ENCODE measurements at places on chromosomes 2 and 18.
A peak's percentile ranks its signal among the peaks of the same experiment; 100 is the strongest.

DNA sequence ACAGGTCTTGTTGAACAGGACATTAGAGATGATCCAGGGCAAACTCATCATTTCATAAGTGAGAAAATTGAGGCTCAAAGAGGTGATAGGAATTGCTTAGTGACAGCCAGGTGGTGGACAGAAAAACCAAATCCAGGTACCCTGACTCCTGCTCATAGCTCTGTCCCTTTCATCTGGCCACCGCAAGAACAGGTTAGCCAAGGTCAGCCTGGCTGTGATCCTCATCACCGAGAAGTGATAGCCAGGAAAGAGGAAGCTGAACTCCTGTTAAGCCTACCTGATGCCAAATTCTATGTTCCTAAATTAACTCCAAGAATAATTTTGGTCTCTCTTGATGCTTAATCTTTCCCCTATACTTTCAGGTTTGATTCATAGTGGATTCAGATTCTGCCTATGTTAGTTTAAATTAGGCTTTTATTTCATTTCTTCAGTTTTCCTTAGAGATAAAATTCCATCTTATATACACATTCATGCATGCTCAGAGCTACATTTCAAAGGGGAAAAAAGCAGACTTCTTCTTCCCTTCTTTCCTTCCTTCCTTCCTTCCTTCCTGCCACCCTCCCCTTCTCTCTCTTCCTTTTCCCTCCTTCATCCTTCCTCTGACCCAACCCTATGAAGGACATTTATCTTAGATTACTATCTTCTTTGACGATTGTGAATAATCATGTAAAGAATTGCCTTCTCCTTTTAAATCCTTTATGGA is 17.3 kb upstream of the CRIM1 start:
- no peak for DNase-seq

DNA sequence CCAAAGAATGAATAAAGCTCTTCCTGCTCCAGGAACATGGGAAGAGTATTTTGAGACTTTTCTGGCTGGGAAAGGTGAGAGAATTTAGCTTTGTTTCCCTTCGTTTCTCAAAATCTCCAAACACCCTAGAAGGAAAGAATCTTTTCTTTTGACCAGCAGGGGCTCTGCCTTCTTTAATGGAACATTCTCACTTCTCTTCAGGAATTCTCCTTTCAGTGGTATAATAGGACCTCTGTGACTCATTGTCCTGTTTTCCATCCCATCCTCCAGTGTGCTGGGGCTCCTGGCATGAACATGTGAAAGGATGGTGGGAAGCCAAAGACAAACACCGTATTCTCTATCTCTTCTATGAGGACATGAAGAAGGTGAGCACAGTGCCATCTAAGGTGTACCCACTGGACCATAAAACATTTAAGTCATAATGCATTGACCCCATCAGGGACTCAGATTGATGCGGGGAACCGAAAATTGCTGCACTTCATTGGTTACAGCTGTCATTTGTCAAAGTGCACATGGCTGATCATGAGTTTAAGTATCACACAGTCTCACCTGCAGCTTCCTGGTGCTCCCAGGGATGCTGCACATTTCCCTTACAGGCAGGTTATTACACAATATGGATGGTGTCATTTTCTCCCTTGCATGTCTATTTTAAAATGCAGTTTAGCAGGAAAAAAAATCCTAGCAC is 5.5 kb downstream of the SULT1C4 start:
- no peak for DNase-seq

GRCh38 chr2:44972771-44973535 is 31.5 kb downstream of the SIX3 start:
- no peak for DNase-seq

DNA sequence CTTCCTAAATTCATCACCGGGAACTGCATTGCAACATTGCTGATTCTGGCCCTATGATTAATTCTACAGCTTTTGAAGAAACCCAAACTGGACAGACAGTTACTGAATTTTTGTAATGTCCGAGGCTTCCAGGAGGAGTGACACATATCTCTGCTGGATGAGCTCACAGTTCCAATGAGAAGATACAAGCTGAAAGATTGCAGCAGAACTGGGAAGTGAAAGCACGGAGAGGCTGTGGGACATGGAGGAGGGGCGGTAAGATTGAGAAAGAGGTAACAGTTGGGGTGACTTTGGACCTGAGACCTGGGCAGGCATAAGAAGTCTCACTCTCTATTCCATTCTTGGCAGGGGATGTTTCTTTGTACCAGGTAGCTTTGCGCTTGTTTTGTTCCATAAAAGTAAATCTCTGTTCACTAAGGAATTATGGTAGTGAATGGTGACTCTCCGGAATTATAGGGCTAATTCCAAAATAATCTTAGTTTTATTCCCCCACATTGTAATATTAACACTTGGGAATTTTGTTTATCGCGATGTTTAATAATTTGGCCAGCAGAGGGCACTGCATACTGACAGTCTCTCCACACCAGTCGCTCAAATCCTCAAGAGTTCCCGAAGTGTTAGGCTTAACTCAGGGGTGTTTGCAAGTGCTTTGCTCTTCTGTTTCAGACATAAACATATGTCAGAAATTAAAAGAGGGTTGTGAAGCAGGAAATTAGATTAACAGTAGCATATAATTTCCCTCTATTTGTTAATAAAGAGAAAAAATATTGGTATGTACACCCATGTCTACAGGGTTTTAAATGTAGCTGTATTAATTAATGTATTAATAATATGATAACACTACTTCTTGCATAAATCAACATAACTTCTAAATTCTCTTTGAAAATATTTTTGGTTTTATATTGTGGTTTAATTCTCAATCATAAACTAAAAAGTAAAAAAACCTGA is 201.4 kb downstream of the SOCS6 start:
- peak; percentile 18 for DNase-seq

DNA sequence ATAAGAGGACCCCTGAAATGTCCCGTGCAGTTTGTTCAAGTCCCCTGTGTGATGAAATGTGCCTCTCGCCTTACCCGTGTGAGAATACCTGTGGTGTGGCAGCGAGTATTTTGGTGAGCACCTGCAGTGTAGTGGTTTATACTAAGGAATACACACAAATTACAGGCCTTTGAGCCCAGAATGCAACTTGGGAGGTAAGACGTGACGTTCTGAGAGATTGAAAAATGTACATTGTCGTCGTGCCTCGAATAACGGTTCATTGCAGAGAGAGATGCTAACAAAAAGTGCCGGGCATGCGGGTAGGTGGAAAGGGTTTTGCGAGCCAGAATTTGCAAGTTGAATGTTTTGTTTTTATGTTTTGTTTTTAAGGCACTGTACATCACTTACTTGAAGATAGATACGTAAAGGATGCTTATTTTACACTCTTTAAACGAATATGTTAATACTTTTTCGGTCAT is 867 bp downstream of the RBBP8 start:
- no peak for DNase-seq

GRCh38 chr18:73777356-73778031 is 370.1 kb downstream of the FBXO15 start:
- DNase-seq = no peak

DNA sequence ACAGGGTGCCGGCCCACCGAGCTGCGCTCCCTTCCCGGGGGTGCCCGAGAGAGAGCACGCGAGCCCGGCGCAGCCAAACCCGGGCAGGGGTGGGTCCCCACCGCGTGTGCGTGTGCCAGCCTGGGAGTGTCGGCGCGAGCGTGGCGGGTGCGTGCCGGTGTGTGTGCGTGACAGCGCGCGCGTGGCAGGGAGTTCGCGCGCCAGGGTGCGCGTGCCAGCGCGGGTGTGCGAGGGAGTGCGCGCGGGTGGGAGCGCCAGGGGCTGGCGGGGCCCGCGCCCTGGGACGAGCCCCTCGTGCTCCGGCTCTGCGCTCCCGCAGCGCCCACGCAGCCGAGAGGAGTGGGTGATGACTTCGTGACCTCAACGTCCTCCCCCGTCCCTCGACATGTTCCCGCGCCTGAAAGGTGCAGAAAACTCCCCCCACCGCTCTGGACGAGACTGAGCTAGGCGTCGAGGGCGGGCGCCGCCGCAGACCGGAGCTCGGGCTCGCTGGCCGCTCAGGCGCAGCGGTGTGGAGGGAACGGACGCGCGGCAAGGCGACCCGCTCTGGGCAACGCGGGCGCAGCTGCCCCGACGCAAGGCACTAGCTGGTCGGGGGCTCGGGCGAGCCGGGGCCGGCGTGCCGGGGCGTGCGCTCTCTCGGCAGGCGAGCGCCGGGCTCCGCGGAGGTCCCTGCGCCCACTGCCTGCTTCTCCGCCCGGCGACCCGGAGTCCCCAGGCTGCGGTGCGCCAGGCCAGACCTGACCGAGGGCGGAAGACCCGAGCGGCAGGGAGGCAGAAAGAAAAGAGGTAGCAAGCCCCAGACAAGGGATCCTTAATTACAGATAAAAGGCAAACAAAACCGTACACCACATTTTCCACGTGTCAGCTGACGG is 582.8 kb downstream of the ZEB2 start:
- no peak for DNase-seq

All from T-cell (primary cell).